ENCODE measurements at places on chromosomes 7 and 10.

- DNase-seq = no peak
These were observed 30.9 kb downstream of the SCIN start for GRCh38 chr7:12601302-12601869.

DNA sequence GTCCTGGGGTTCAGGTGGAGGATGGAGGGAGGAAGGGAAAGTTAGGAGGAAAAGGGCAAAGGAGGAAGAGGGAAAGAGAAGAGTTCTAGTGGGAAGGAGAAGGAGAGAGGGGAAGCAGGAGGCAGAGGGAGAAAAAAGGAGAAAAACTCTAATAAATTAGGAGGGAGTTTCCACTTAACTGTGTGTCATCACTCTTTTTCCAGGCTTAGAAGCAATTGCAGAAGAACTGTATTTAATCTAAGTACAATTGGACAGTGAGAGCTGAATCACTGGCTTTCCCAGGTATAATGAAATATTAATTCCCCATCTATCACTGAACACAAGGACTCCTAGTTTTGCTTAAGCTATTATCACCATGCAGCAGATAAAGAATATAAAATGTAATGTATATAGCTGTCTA is 76.8 kb downstream of the CREB3L2 start:
- DNase-seq = no peak

- DNase-seq = no peak
These were observed 53.1 kb downstream of the UNCX start for GRCh38 chr7:1285556-1286301.

DNA sequence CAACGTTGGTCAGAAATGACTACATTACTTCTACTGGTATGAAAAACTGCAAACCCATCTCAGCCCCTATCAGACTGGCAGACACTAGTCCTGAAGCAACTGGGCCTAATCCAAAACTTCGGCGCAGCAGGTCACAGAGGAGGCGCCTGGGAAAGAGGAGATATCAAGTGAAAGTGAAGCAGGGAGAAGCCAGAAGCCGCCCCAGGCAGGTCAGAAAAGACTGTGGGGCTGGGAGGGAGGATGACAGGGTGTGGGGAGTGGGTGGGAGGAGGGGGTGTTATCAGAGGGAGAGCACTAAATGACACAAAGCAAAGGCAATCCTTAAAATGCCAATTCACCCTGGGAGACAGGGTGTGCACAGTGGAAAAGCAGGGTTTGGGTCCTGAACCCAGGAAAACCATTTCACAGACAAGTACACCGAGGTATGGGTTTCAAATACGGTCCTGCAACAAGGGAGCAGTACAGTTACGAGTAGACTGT is 731 bp downstream of the CHCHD3 start:
- no peak for DNase-seq

All from CD4-positive, alpha-beta T cell treated with Interleukin-17A for 4 hours (primary cell).